Activated CD8-positive, alpha-beta memory T cell treated with anti-CD3 and anti-CD28 coated beads for 1 hour (primary cell): ENCODE measurements at places on chromosomes 5 and 9.
A peak's percentile ranks its signal among the peaks of the same experiment; 100 is the strongest.

- DNase-seq = no peak
Measured at GRCh38 chr9:135464181-135464580, 15.4 kb upstream of the PPP1R26 start.

DNA sequence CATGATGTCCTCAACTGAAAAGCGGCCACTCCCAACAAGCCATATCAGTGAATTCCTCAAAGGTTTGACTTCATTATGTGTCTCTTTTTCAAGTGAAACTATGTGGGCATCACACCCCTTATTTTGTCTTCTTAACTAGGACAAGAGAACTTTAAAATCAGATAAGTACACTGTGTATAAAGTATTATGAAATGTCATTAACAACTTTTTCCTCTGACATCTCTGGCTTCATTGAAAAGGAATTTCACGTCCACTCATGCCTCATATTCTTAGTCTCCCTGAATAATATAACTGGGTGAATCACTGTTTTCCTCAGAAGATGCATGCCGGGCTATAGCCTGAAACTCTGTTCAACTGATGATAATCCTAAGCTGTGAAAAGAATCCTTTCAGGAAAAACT is 415.8 kb downstream of the ACTL7B start:
- DNase-seq = no peak

- DNase-seq = peak; percentile 44
Measured at GRCh38 chr9:133994353-133995011, 2.4 kb upstream of the VAV2 start.

DNA sequence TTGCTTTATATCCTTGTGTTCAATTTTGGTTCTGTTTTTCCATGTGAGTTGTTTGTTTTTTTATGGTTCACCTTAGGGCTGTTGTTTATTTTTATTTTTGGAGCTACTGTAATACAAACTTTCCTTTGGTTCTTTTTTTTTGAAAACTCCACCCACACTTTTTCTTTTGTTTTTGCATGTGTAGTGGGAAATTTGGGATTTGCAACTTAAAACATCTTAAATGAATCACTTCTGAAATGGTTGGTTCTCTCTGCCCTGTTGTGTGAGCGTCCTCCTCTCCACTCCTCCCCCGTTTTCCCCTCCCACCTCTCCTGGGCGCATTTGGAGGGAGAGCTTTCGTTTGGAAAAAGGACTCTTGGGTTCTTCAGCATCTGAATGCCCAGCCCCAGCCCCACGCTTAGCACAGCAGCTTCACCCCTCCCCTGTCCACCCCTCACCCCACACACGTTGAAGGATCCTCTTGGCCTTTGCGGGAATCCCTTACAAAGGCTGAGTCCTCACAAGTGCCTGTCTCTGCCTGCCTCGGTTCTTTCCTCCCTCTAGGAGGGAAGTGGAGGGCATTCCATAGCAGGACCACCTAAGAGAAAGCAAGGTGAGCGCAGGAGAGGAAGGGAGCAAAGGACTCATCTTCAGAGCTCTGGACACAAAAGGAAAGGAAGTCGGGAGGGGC is 67.2 kb downstream of the DMRT1 start:
- DNase-seq = no peak

GRCh38 chr5:123460296-123460729 is 37.1 kb upstream of the CEP120 start:
- no peak for DNase-seq

DNA sequence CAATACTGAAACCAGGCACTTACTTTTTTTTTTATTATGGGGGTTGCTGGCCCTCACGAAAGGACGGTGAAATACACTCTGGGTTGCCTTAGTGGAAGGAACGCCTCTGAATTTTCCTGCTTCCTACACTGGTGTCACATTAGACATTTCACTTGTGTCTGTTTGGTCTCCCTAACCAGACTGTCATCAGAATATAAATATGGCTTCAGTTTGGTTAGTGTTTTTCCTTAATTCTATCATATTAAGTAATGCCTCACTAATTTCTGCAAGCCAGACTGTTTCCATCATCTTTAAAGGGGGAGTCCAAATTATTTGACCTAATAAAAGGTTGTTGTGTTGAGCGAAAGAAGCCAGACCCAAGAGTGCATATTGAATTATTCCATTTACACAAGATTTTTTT is 4.7 kb downstream of the GLIS3 start:
- no peak for DNase-seq

DNA sequence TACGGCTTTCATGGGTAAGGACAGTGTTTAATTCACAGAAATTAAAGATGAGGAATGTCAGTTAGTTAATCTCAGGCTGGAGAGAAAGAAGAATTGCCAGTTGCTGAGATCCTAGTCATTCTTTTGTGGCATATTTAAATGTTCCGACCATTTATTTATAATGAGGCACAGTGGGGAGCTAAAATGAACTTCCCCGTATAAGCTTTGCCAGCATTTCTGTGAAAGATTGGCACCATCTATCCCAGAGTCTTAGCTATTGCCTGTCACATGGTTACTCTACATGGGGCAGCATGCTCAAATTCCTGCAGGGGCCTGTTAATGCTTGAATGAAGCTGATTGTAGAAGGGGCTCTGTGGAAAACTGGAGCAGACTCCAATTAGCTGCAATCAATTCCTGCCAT is 314.1 kb downstream of the PRELID2 start:
- DNase-seq = no peak

GRCh38 chr5:155750101-155750500 is 576.9 kb upstream of the SGCD start:
- no peak for DNase-seq

GRCh38 chr5:52356311-52356918 is 431.3 kb upstream of the ITGA1 start:
- no peak for DNase-seq

- DNase-seq = no peak
Measured at GRCh38 chr9:109100543-109101201, 19.1 kb downstream of the TMEM245 start.

DNA sequence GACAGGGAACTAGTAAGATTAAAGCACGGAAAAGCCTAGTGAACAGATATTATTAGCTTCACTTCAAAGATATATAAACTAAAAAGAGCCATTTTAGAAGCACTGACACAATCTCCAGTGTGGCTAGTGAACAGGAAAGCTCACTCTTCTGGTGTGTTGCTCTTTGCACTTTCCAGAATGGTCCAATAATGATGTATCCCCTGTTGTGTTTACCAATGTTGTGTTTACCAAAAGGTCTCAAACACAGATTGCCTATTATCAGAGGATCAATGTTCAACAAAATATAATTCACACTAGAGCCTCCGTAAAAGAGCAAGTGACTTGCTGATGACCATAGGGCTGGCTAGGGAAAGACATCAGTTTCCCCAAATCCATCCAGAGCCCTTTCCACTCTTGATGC is 11.6 kb downstream of the KLHL3 start:
- no peak for DNase-seq

GRCh38 chr5:80184235-80185023 is 71.4 kb downstream of the SERINC5 start:
- no peak for DNase-seq

DNA sequence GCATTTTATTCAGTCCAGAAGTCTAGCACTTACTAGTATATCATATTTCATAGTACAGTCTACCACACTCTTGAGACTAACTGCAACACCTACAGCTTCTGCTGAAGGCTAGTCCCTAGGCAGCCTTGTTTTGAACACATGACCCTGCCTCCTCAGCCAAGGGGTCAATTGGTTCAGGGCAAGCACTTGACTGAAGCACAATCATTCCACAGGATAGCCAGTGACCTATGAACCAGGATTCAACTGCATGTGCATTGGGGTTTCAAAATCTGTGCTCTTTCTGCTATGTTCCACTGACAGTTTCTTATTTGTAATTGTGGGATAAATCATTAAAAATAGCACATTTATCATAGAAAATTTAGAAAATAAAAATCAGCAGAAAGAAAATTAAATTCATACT is 186.8 kb downstream of the TMEM161B start:
- no peak for DNase-seq

DNA sequence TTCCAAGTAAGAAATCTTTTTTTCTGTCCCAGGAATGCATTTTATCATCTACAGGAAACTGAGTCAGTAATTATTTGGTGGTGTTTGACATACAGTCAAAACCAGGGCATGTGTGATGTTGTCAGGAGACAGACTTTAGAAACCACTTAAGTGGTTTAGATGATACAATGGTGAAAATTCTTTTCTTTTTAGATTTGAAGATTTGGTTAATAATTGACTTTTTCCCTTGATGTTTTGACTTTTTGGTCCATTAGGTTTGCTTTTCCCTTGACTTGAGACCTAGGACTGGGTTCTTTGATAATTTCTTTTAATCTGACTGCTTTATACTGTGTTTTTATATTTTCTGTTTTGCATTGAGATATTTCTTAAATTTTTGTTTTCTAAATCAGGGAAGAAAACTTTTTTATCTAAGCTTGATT is 85.2 kb downstream of the RASGRF2 start:
- DNase-seq = no peak

DNA sequence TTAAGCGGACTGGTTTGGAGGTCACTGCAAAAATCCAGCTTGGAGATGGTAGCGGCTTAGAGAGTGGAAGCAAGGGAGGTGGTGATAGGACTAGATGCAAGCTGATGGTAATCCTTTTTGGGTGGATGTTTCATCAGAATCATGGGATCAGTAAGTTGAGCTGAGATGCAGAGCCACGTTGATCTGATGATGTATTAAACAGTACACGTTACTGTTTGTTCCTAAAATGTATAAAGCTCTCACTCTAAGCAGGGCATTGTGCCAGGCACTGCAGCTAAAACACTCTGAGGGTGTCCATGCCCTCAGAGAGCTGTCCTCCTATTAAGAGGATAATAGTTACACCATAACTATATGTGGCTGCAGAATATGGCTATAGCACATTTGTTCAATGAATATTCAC is 93.1 kb downstream of the JAKMIP2 start:
- DNase-seq = no peak

DNA sequence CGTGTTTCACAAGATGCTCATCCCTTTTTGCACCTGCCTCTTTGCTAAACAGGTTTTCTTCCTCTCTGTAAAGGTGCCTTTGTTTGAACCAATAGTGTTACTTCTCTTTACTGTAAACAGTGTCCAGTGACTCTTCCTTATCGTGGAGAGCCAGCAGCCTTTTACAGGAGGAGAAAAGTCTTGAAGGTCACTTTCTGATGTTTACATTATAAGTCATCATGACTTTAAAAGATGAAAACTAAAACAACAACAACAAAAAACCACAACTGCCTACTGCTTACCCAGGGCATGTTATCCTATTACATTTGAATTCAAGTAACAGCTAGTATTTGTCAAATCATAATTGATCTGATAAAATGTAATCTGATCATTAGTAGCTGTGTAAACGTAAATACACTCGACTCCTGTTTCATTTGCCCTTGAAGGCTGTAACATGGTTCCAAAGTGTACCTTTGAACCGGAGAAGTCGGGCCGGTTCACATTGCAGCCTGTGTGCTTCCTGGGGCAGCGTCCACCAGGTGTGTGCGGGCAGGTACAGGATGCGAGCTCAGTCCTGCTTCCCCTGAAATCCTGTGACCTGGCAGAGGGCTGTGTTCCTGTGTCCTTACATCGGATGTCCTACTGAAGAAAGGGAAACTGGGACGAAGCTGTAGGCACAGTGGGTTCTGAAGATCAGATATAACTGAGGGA is 118.1 kb downstream of the C9orf152 start:
- no peak for DNase-seq

DNA sequence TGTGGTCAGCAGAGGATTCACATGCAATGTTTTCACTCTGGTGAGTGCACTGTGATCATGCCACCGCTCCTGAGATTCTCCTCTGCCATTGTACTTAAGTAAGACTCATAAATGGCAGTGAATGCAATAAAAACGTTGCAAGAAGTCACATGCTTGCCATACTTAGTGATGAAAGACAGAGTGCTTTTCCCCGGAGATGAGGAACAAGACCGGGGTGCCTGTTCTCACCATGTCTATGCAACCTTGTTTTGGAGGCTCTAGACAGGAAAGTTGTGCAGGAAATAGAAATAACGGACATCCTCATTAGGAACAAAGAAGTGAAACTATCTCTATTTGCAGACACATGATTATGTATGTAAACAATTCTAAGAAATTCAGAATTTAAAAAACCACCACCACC is 84.7 kb upstream of the IRX2 start:
- DNase-seq = no peak

GRCh38 chr5:11733185-11733839 is 170.9 kb downstream of the CTNND2 start:
- no peak for DNase-seq

DNA sequence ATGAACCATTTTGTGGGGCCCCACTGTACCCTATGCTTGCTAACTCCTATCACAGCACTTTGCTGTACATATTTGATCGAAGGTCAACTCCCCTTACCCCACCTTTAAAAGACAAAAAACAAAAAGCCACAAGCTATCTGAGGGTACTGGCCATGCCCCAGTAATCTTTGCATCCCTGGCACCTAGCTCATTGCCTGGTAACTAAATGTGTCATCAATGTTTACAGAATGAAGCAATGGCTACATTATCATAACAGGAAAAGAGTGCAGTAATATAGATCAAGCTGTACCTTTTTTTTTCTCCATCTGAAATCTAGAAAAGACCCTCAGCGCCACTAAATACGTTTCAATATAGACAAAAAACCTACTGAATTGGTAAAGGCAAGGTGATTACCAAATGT is 188.0 kb downstream of the ELAVL2 start:
- DNase-seq = no peak

- DNase-seq = no peak
Measured at GRCh38 chr5:116032094-116032517, at the start of gene ARL14EPL. TSS of gene ARL14EPL (plus strand) at chr5:116032472. CDS start at chr5:116051466, 18,994 bp downstream.

DNA sequence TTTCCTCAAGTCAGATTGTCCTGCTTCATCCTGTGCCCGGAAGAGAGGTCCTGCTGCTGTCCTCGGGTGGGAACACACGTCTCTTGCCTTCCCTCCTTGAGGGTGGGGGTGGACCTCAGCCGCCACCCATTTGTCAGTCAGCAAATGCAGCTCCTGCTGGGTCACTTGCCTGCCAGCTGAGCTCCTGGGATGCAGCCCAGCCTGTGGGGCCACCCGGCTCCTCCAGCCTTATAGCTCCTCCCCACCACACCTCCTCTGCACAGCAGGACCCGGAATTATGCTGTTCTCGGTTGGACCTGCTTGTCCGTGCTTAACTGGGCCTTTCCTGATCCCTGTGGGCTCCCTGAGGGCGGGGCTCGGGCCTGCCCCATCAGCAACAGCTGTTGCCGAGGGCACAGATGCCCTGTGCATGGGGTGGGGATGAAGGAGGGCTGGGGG is 52.7 kb downstream of the RXRA start:
- no peak for DNase-seq

GRCh38 chr9:137272241-137273094 is 5.1 kb upstream of the TOR4A start:
- DNase-seq = no peak

GRCh38 chr9:87869082-87869481 is 13.6 kb upstream of the SPATA31E1 start:
- no peak for DNase-seq

DNA sequence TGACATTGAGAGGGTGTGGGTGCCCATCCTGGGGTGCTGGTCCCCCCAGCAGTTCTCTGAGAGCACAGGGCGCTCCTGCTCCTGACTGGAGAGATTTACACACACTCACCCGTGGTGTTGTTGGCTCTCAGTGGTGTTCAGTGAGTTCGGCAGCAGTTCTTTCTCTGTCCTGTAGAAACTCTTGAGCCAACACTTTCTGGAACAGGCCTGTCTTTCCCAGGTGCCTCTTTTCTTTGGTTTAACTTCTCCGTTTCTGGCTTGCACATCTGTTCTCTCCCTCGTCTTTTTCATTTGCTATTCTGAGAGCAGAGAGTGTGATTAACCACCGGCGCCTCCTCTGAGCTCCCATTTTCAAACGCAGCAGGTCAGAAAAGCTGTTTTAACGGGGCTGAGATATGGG is 284.5 kb downstream of the IRX2 start:
- no peak for DNase-seq

GRCh38 chr9:86809759-86810367 is 137.4 kb downstream of the GAS1 start:
- DNase-seq = no peak
